ENCODE measurements at places on chromosomes 4 and X.
A peak's percentile ranks its signal among the peaks of the same experiment; 100 is the strongest.

GRCh38 chrX:145751943-145752342 lies 65.7 kb upstream of the SLITRK2 start:
- no peak for DNase-seq

GRCh38 chrX:68828740-68829581 lies at the start of gene EFNB1:
TSS of gene EFNB1 (plus strand) at chrX:68829021. CDS start at chrX:68829777, 756 bp downstream.
- DNase-seq, result peak; percentile 68

- no peak for DNase-seq
Observed at GRCh38 chr4:5191831-5192230, 140.6 kb downstream of the STK32B start.

DNA sequence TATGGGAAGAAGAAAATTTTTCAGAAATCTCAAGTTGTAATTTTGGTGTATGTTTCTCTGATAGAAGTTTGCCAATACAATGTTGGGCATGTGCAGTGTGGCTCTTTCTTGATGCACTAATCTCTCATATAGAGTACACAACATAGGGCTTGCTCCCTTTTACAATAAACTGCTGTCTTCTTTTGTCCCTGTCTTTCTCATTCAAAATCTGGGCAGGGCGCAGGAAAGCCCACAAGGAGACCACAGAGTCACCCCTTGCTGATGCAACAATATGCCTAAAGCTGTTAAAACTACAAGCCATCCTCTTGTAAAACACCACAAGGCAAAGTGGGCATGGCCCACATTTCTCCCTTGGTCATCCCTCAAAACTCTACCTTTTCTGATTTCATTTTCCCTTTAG lies 63.4 kb upstream of the TBC1D9 start:
- DNase-seq, result no peak

- no peak for DNase-seq
Observed at GRCh38 chrX:136259543-136259942, 8.3 kb upstream of the MAP7D3 start.

- DNase-seq, result no peak
Observed at GRCh38 chr4:52926196-52926974, 64.3 kb downstream of the RASL11B start.

DNA sequence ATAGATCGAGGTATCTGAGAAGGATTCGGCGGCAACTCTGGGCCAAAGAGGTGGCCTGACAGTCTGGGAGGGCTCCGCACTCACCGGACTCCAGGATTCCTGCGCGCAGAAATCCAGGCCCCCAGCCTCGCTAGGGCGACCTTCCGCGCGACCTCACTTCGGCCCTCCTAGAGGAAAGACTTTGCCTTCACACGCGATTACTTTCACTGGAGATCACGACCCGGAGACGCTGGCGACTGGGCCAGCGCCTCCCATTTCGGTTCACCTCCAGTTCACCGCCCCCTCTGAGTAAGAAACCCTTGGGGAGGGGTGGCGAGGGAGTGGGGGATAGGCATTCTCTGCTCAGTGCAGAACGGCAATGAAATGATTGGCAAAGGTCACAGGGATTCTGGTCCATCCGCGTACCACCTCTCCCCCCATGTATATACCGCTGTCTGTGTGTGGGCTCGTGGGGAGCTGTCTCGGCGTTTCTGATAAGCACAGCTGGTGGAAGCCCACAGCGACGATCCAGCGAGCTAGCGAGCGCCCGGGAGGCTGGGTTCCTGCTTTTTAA lies 2.5 kb downstream of the POU3F4 start:
- no peak for DNase-seq

DNA sequence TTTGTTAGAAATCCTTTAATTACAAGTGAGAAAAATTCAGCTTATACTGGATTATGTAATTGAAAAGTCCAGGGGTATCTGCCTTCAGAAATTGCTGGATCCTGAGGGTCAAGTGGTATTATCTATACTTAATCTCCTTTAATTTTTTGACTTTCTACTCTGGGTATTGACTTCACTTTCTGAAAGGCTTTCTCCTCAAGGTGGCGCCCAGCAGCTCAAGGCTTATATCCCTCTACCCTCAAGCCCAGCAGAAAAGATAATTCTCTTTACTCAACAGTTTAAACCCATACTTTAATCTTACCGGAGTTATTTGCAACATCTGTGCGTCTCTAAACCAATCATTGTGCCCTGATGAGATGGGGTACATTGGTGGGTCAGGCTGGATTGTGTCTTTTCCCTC lies 129.5 kb downstream of the LARP7 start:
- DNase-seq, result no peak

DNA sequence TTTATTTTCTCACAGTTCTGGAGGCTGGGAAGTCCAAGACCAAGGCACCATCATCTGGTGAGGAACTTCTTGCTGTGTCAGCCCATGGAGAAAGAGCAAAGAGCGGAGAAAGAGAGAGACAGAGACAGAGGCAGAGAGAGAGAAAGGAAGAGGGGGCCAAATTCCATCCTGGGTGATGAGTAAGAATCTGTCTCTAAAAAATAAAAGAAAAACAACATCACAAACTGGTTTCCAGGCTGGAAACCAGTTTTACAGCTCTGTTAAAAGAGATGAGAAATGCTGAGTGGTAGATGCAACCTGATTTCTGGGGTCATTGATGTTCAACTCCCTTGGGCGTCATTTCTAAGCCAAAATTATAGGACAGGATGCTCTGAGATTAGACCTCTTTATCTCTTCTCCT lies 72.9 kb downstream of the SHOX start:
- no peak for DNase-seq

- DNase-seq, result no peak
Observed at GRCh38 chr4:144355811-144356757, 215.6 kb upstream of the GYPA start.

DNA sequence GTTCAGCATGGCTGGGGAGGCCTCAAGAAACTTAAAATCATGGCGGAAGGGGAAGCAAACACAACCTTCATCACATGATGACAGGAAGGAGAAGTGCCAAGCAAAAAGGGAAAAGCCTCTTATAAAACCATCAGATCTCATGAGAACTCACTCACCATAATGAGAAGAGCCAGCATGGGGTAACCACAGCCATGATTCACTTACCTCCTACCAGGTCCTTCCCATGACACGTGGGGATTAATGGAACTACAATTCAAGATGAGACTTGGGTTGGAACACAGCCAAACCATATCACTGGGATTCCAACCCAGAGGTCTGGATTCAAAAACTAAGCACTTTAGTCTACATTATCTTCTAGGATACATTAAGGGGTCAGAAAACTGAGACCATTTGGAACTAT lies 609.6 kb upstream of the SPANXN1 start:
- no peak for DNase-seq

- DNase-seq, result no peak
Observed at GRCh38 chr4:100261346-100261745, 71.1 kb upstream of the DDIT4L start.

- no peak for DNase-seq
Observed at GRCh38 chr4:70575964-70576363, 16.1 kb upstream of the AMBN start.

DNA sequence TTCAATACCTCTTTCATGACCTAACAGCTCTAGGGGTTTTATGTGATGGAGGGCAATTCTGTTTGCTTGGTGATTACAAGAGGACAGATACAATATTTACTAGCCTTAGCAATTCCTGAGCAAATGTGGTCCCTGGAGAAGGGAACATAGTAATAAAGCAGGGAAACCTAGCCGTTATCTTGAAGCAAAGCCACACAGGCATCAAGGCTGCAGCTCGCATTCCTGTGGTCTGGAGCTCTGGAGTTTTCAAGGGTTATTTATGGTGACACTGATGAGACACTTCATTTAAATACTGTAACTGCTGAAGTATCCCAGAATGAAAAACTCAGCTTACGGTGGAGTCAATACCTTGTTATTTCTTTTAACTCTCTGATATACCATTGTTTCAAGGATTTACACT lies 66.8 kb downstream of the AFF2 start:
- no peak for DNase-seq

DNA sequence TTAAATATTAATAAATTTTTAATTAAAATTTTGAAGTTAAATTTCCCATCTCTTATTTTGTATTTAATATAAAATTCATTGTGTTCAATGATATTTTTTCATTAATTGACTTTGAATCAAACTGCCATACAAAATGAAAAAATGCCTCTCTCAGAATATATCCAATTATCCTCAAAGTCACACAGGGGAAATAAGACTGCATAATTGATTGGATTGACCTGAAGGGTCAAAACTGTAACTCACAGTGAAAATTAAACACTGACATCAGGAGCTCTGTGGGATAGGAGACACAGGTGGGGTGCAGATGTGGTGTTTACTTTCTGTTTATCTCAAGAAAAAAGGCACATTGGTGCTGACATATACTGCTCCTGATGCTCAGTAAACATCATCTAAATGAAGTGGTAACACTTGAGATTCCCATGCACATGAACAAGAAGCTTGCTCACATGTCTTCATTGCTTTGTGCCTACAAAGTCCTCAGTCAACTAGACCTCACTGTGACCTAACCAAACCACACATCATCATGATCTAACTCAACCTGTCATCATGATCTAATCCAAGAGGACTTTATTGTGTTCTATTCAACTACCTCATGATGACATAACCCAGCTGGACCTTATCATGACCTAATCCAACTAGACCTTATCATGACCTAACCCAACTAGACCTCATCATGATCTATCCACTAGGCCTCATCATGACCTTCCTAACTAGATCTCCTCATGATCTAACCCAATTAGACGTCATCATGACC lies 83.7 kb downstream of the DHRSX start:
- no peak for DNase-seq

DNA sequence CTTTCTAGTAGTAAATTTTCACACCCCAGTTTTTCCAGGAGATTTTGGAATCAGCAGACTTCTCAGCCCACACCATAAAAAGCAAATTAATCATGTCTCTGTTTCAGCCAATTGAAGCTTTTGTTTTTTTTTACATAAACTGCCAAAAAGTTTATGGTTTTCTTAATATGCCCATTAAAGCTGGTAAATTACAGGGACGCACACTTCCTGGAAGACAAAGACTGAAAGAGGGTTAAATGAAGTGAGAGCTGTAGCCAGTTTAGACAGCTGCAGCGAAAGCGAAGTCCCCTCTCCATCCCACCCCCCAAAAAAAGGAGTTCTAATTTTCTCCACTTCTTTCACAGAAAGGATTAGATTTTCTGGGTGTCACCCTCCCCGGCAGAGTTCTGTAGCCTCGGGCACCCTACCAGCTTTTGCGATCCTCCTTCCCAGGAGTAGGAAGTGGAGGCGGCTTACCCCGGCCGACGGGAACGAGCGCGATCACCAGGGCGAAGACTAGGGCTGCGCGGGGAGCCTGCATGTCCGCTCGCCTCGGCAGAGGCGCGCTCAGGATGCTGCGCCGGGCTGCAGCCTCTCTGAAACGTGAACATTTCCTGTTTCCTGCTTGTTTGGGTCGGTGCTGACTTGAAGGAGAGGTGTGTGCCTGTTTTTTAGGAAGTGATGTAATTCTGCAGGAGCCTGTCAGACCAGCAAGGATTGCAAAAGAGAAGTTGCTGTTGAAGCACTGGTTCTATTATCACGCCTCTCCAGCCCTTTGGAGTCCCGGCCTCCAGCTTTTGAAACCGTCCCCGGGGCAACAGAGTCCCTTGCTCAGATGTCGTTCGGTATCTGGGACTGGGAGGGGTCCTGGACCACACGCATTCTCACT lies at the start of gene TMEM154:
Gene TMEM154 (minus strand): TSS at position 584 of the 868 bp plus-strand sequence. CDS start 64 bp downstream, at position 520.
- peak; percentile 12 for DNase-seq

DNA sequence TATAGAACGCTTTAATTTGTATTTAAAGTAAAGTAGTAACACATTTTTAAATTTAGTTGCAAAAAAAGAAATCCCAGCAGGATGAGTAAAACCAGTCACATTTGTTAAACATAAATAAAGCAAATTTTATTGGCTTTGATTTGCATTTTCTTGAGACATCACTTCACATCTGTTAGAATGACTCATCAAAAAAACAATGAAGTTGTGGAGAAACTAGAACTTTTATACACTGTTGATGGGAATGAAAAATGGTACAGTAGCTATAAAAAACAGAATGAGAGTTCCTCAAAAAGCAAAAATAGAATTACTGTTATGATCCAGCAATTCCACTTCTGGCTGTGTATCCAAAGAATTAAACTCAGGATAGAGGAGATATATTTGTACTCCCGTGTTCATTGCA lies 454.0 kb upstream of the KLHL4 start:
- no peak for DNase-seq

DNA sequence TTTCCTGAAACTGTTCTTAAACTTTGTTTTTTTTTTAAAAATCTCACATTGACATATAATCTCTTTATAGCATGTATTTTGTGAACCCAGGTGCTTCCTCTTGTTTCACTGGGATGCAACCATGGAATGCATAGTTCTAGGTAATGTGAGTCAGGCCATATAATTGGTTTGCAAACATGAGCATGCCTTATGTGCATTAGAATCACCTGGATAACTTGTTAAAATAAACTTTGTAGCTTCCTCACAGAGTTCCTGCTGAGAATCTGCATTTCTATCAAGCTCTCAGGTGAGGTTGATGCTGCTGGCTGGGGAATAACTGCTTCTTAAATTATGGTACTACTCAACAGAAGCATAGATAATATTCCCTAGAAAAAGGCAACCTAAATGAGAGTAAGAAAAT lies 940.3 kb upstream of the LCORL start:
- DNase-seq, result no peak

GRCh38 chr4:112726041-112726440 lies 89.1 kb downstream of the LARP7 start:
- DNase-seq, result no peak
